Activated naive CD4-positive, alpha-beta T cell treated with Interleukin-2 at 50 U/mL for 16 hours (primary cell): ENCODE measurements at places on chromosomes 1 and 21.

- DNase-seq = no peak
These were observed 29.3 kb downstream of the BATF3 start for GRCh38 chr1:212670301-212670700.

DNA sequence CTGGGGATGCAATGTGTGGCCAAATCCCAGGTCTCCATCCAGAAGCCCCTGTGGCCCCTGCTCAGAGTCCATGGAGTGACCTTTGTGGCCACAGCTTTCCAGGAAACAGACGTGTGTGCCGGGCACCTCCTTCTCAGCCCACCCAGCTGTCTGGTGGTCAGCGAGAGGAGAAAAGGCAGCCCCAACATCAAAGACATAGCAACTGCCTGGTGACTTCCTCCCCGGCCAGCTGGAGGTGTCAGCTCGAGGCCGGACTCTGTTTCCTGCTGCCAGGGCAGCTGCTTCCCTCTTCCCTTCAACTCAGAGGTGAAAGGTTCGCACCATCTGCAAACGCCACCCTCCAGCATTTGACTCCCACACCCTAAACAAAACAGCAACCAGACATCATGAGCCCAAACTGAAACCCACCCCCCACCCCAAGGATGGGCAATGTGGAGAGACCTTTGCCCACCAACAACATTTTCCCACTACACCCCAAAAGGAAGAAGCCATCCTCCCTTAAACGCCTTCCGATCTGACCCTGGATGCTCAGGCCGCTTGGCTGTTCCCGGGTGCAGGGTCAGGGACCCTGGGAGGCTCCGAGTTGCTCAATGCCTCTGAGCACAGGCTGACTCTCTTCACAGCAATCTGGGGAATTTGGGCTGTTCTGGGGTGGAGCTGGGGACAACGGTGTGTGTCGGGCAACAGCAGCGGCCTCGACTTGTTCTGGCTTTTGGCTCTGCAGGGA, 162.3 kb downstream of the PSMG1 start:
- no peak for DNase-seq

DNA sequence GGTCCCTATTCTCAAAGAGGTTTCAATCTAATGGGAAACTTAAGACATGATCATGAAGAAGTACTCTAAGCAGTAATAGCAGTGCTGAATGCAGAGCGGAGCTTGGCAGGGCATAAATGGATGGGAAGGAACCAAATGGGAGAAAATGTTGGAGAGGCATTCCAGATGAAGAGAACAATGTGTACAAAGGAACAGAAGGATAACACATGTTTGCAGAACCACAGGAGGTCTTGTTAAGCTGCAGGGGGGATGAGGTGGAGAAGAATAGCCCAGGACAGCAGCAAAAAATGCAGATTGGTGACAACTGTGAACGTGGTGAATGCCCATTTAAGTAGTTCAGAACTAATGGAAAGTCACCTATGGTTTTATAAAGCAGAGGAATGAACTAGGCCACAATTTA, 99.1 kb downstream of the ASTN1 start:
- DNase-seq = no peak

DNA sequence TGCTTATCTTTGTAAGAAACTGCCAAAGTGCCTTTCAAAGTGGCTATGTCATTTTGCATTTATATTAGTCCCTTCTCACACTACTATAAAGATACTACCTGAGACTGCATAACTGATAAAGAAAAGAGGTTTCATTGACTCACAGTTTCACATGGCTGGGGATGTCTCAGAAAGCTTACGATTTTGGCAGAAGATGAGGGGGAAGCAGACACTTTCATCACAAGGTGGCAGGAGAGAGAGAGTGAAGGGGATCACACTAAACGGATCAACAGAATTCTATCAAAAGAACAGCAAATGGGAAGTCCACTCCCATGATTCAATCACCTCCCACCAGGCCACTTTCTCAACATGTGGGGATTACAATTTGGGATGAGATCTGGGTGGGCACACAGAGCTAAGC, 1352.0 kb upstream of the B3GALT2 start:
- DNase-seq = no peak

DNA sequence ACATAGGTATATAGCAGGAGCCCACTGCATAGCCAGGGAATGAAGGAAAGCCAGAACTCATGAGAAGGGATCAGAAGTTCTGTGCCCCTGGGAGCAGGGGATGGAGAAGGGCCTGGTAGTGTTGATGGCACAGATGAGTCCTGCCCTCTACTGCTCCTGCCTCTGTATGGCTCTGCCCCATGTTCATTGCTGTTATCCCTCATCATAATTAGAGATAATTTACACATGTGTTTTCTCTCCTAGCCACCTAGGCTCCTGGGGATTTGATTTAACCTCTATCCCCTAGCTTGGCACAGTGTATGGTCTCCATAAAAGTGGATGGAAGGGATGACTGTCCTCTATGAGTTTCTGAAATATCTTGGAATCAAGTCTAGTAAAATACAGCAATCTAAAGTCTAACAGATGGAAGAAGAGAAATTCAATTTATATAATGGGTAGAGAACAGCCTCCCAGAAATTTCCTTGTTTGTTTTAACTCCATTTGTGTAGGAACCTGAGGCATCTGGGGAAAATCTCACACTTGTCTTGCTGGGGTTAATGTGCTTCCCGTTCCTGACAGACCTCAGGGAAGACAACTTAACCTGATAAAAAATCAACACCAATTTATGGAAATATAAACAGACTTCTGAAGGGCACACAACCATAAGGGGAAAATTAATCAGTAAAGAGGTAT, 393.8 kb downstream of the HHAT start:
- DNase-seq = no peak

- DNase-seq = peak; percentile 45
These were observed 28.3 kb upstream of the A3GALT2 start for GRCh38 chr1:33349081-33349759.
